Daoy (cell line): ENCODE measurements at places on chromosomes 7 and 10.
A peak's percentile ranks its signal among the peaks of the same experiment; 100 is the strongest.

- DNase-seq: no peak
Measured at GRCh38 chr7:155486783-155487508, 29.0 kb downstream of the EN2 start.

- DNase-seq: no peak
Measured at GRCh38 chr10:28925121-28925663, 247.9 kb downstream of the BAMBI start.

GRCh38 chr10:15140698-15141097, 27.8 kb downstream of the NMT2 start:
- no peak for DNase-seq

DNA sequence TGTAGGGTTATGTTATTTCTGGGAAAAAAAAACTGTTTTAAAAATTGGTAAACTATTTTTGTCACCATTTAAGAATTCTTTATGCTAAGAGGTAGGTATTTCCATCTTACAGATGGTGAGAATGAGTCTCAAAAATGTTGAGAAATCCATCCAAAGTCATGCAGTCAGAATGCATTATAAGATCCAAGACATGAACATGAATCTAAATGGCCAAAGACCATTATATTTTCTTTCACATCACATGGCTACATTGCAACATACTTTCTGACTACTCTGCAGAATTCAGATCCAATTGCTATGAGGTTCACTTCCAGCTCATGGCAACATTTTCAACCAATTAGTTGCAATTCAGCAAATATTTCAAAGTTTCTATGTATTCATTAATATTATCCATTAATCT, 181.2 kb downstream of the TWIST1 start:
- no peak for DNase-seq

DNA sequence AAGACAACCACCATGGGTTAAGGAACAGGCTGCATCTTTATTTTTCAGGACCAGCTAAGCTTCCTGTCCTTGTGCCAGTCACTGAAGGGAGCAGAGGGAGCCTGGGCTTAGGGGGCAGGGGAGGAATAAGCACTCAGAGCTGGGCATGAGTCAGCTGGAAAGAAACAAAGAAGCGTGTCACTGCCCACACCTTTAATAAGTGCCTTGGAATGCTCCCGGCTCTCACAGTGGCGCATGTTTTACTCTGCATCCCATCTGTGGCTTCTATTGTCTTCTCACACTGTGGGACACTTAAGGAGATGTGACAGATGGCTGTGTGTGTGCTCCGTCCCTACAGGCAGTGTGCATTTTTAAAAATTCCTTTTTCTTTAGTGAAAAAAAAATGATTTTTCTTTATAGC, 71.7 kb downstream of the MTURN start:
- peak; percentile 90 for DNase-seq

- no peak for DNase-seq
Measured at GRCh38 chr7:148201992-148202391, 388.6 kb upstream of the C7orf33 start.

GRCh38 chr10:65565246-65565645, 1360.6 kb upstream of the LRRTM3 start:
- no peak for DNase-seq

- DNase-seq: no peak
Measured at GRCh38 chr7:147541261-147541660, 1049.3 kb upstream of the C7orf33 start.

DNA sequence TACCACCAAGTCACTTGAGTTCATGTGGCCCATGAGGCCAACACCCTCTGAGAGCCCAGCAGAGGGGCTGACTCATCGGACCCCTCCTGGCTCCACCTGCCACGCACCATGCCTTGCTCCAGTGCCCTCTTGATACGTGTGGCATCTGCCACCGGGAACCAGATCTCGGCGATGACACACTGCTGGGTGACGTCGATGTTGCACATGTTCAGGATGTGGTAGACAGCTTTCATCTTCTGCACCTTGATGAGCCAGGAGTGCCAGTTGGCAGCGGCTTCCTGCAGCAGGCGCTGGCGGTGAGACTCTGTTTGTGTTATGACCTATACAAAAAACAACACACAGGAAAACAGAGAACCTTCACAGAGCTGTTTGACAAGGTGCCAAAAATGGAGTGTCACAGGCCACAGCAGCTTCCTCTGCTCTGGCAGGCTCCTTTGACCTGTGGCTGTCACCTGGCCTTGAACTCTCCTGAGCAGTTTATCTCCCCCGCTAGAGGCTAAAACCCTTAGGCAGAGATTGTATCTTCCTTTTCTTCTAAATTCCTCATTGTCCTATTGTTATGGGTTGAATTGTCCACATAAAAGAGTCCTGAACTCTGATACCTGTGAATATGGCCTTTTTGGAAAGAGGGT, 45.2 kb upstream of the TMEM213 start:
- DNase-seq: peak; percentile 90

- DNase-seq: no peak
Measured at GRCh38 chr10:132419538-132420468, 22.8 kb downstream of the PWWP2B start.

DNA sequence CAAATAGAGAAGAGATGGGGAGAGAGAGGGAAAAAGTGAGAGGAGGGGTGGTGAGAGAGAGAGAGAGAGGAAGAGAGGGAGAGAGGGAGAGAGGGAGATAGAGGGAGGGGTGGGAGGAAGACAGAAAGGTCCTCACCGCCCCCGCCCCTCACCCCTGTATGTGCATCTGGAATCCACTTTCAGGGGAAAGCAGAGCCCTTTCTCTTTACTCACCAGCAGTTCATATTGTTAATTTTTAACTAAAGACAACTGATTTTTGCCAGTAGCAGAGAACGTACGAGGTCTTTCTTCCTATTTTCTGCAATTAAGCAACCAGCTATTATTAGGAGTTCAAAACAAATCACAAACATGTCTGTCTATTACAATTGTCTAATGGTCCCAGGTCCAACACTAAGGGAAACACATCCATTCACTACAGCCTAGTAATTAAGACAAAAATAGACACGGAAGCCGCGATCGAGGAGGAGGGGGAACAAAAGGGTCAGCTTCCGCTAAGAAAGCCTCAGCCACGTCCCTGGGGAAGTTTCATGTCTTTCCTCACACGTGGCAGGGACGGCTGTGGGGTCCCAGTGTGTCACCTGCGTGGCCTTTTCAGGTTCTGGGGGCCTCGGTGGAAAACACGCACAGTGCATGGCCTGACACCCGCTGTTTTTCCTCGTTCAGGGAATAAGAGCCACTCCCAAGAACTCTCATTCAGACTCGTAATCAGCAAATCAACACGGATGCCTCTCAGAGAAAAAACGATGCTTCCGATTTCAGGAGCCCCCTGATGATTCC, 572.0 kb downstream of the PTPRN2 start:
- no peak for DNase-seq

DNA sequence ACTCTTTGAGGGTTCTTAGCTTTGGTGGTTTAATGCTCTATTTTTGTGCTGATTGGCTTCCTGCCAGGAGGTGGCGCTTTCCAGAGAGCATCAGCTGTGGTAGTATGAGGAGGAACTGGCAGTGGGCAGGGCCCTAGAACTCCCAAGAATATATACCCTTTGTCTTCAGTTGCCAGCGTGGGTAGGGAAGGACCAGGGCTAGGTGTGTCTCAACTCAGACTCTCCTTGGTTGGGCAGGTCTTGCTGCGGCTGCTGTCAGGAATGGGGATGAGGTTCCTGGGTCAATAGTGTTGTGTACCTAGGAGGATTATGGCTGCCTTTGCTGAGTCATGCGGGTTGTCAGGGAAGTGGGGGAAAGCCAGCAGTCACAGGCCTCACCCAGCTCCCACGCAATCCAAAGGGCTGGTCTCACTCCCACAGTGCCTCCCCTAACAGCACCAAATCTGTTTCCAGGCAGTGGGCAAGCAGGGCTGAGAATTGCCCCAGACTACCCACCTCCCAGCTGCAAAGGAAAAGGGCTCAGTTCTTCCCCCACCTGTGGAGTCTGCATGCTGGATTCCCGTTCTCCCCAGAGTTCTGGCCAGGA, 191.5 kb downstream of the PHTF2 start:
- DNase-seq: peak; percentile 17

GRCh38 chr7:143375298-143376034, 5.7 kb upstream of the ZYX start:
- DNase-seq: peak; percentile 55
